NCI-H1092 treated with DMSO at 0.1 percent for 48 hours (cell line): ENCODE measurements at places on chromosomes 1 and 21.

DNA sequence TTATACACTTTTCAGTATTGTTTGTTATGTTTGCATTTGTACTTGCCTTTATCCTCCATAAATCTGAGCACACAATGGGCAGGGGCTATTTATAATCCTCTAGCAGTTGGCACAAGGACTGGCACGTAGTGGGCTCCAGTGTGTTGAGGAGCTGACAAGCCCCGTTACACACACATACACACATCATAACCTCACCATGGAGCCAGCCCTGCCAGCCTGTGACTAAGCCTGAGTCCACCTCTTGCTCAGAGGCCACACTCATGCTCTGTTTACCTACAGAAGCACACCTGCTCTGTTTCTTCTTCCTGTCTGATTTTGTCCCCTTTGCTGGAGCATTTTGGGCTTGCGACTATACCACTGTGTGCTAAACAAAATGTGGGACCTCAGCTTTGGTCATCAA lies 64.5 kb upstream of the SPATA6 start:
- peak; percentile 28 for DNase-seq

DNA sequence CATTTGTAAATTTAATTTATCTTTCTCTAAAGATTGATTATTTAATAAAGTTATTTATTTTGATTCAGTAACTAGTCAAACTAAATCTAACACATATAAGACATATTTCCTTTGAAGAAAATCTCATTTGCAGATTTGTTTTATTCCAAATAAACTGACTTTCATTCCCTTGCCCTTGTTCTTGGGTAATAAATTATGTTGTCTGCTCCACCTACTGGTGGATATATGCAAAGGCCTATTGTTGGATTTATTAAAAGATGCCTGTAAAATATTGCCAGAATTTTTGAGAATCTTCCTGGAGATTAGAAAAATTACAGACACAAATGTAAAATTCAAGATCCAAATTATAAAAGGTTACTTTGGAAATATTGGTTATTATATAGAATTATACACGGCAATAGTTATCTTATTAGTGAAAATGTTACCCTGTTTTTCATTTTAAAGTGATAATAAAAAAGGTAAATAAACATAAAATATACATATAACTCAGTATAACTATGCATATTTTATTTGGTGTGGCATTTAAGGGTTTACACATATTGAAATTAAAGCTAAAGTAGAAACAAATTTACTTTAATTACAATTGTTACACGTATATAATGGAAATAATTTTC lies 116.1 kb downstream of the SPATA17 start:
- DNase-seq, result peak; percentile 60

- DNase-seq, result no peak
Measured at GRCh38 chr1:200634261-200635122, 13.9 kb upstream of the KIF14 start.

DNA sequence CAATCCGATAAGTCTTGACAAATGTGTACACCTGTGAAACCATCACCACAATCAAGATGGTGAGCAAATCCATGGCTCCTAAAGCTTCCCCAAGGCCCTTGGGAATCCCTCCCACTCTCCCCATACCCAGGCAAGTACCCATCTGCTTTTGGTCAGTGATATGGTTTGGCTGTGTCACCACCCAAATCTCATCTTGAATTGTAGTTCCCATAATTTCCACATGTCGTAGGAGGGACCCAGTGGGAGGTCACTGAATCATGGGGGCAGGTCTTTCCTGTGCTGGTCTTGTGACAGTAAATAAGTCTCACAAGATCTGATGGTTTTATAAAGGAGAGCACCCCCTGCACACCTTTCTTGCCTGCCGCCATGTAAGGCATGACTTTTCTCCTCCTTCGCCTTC lies 14.6 kb upstream of the GUCA2B start:
- no peak for DNase-seq

DNA sequence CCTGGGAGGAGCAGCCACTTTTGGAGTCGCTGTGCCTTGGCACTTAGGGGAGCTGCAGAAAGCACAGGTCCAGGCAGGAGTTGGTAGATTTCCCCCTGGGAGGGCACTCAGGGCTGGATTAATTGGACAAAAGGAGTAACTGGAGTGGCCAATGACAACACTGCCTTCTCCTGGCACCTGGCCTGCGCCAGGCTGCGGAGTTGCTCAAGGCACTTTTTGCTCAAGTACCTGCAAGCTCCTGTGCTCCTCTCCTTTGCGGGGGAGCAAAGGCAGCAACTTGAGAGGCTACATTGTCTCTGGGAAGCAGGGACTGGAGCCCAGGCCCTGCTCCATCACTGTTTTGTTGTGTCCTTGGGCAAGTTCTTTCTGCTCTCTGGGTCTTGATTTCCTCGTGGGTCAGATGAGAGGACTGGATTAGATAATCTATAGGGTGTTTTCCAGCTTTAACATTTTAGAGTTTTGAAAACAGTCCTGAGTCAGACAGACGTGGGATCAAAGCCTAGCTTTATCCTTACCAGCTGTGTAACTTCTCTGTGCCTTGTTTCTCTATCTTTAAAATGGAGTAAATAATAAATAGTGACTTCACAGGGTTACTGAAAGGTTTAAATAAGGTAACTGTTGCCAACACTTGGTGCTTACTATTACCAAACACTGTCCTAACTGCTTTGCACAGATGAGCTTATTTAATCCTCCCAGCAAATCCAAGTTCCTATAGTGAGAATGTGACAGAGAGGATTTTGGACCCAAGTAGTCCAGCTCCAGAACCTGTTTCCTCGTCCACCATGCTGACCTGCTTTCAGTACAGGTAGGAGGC lies 18.0 kb upstream of the GRHL3 start:
- DNase-seq, result no peak

- DNase-seq, result no peak
Measured at GRCh38 chr1:101066260-101066936, 40.8 kb upstream of the DPH5 start.
